ENCODE measurements at places on chromosomes 12 and 14. TPM values are rescaled to one million over a fixed set of nuclear protein-coding genes. Genes with fewer than 3 reads are reported as not detected.

ATL1 gene
- 1.6 TPM for total RNA-seq

C2CD5 gene
- total RNA-seq, result 59.3 TPM

SPTLC2 gene
- 25.9 TPM for total RNA-seq

LALBA gene
- total RNA-seq, result not detected

CMAS gene
- 20.3 TPM for total RNA-seq

CMTM5 gene
- not detected for total RNA-seq

RECQL gene
- total RNA-seq, result 67.8 TPM

CDCA3 gene
- total RNA-seq, result 2.0 TPM

GDF3 gene
- not detected for total RNA-seq

RPGRIP1 gene
- total RNA-seq, result 0.47 TPM

GRCh38 chr14:76876076-76876475 lies 49.9 kb downstream of the LRRC74A start:
- DNase-seq, result no peak
- H3K36me3 ChIP-seq, result no peaks in the 10 kb centered on the region
- H3K4me1 ChIP-seq, result no peaks in the 10 kb centered on the region
- no peak overlapping the region for H3K4me3 ChIP-seq
- H3K27me3 ChIP-seq, result no peaks in the 10 kb centered on the region

DNA sequence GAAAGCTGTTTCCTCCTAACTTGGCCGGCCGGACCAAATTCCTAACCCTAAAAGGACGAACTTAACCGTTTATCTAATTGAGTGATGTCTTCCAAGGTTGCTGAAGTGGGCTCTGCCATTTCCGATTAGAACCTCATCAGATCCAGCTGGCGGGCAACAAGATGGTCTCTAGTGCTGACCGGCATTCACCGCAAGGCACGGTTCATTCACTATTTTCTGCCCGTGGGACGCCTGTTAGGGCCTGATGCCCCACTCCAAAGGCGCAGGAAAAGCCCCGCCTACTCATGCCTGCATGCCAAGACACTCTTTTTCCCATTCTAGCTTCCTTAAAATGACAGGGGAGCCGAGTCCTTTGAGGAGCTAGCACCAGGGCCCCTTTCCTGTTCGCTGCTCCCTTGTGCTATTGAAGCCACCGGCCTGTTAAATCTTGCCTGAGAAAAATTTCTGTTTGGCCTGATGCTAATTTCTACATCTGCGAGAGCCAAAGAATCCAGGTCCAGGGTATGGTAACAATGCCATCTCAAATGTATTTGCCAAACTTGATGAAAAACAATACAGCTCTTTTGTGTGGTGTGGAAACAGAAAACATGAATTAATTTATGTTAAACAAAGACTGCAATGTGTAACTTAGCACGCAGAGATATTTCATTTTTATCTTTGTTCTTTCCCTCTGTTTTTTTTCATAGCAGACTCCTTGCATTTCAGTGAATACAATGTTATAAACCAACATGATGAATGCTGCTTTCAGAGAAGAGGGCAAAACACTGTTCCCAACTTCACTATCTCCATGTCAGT lies 1071.2 kb upstream of the USP15 start:
- H3K4me1 ChIP-seq, result no peaks in the 10 kb centered on the region
- no peak overlapping the region for H3K27ac ChIP-seq
- no peaks in the 10 kb centered on the region for H3K36me3 ChIP-seq
- H3K4me3 ChIP-seq, result no peak overlapping the region
- H3K27me3 ChIP-seq, result no peaks in the 10 kb centered on the region

DNA sequence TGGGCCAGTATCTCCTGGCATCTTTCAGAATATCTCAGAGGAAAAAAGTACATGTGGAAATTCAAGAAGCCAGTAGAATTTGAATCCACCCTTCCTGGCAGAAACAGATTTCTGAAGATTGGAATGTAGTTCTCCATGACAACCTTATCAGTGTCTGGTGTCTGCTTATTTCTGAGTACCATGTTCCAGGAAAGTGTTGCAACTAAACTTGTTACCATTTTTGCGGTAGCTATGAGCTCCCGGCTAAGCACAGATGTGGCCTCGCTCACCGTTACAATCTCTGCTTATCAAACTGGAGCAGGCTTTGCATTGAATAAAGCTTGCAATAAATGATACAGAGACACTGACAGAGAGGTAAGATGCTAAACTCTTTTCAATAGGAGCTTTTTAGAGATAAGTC lies 13.0 kb upstream of the ITPR2 start:
- H3K27me3 ChIP-seq, result no peaks in the 10 kb centered on the region
- no peak overlapping the region for H3K4me3 ChIP-seq
- no peak overlapping the region for H3K27ac ChIP-seq
- no peak for DNase-seq
- no peaks in the 10 kb centered on the region for H3K36me3 ChIP-seq

- H3K36me3 ChIP-seq, result peaks cover 18% of the 10 kb centered on the region
- peaks cover 22% of the 10 kb centered on the region for H3K4me1 ChIP-seq
- no peaks in the 10 kb centered on the region for H3K27me3 ChIP-seq
- no peak for DNase-seq
- H3K4me3 ChIP-seq, result no peak overlapping the region
Observed at GRCh38 chr12:122326586-122326985, 60.3 kb upstream of the VPS33A start.

DNA sequence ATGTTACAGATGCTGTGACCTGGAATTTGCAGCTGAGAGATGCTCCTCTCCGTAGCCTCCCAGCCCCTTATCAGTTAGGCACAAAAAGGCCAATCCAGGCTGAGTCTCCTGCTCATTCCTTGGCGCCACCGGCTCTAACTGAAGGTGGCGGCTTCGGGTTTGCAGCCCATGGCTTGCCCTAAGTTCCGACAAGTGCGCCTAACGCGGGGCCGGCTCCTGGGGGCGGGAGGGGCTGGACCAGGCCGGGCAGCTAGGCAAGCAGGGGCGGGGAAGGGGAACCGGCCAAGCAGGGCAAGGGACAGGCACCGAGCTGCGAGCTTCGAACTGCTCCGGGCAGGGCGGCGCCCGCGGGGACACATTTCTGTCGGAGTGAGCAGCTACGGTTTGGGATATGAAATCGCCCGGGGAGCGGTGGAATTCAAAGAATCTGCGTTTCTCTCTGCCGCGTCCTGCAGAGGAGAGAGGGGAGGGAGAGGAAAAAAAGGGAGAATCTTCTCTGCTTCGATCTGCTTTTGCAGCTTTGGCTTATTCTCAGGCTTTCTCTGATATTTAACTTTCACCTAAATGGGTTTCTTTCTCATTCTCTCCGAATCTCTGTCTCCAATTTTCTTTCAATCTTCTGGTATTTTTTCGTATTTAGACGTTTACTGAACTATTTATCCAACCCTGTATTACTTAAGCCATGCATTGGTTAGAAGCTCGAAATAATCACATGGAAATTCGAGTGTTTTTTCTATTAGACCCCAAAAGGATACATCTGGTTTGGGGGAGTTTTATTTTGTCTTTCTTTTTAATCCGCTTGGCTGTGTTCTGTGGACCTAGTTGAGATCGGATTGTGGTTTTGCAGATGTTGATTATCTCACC lies 1.6 kb upstream of the HOXC12 start:
- no peak overlapping the region for H3K4me3 ChIP-seq
- no peaks in the 10 kb centered on the region for H3K36me3 ChIP-seq
- H3K27ac ChIP-seq, result no peak overlapping the region
- H3K27me3 ChIP-seq, result peaks cover 89% of the 10 kb centered on the region

DNA sequence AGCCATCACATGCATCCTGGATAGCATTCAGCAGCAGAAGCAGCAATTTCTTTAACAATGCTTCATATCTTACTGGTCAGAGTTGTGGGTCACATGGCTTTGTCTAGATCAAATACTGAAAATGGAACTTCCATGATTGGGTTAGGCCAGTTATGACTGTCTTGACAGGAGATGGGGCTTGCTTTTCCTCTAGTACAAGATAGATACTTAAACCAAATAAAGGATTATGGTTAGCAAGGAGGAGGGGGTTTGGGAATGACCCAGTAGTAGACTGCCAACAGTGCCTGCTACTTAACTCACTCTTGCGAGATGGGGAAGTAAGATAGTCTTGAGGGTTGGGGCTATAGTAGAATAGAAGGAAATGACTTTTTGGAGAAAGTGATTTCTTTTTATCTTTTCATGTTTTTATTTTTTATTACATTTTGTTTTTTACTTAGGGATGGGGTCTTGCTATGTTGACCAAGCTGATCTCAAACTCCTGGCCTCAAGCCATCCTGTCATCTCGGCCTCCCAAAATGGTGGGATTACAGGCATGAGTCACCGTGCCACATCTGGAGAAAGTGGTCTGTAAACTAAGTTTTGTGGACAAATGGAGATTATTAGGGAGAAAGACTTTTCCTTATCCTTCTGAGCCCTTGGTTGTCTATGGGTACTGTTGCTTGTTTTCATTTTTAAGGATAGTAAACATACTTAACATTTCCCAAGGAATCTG lies 37.6 kb downstream of the WNK1 start:
- no peak for DNase-seq
- H3K27me3 ChIP-seq, result no peaks in the 10 kb centered on the region
- no peaks in the 10 kb centered on the region for H3K36me3 ChIP-seq
- no peak overlapping the region for H3K4me3 ChIP-seq
- H3K27ac ChIP-seq, result no peak overlapping the region

DNA sequence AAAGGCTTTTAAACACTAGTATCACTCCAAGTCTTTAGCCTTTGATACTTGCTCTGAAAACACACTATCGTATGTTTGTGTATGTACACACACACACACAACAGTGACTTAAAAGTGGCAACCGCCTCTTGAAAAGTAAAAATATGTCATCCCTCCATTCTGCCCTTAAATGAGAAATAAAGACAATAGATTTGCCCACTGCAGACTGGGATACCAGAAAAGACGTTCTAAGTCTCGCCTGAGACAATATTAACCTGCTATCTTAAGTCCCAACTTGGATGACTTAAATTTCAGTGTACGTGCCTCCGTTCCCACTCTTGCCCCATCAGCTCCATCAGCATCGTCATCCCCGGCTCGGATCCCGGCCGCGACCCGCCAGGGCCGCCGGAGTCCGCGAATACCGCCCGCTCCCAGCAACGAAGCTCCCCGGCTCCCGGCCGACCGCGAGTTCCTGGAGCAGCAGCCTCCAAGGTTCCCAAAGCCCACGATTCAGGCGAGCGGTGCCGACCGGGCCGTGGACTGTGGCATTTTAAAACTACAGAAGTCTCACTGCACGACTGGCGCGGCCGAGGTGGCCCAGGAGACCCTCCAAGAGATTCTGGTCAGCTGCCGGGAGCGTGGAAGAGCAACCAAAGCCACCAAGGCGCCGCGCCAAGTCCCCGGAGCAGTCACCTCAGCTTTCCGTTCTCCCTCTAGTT lies 2.8 kb upstream of the ARID2 start:
- H3K36me3 ChIP-seq, result no peaks in the 10 kb centered on the region
- peak; percentile 33 for DNase-seq
- peaks cover 41% of the 10 kb centered on the region for H3K4me1 ChIP-seq
- H3K4me3 ChIP-seq, result peak overlapping the region; percentile 89
- H3K27ac ChIP-seq, result peak overlapping the region; percentile 98

DNA sequence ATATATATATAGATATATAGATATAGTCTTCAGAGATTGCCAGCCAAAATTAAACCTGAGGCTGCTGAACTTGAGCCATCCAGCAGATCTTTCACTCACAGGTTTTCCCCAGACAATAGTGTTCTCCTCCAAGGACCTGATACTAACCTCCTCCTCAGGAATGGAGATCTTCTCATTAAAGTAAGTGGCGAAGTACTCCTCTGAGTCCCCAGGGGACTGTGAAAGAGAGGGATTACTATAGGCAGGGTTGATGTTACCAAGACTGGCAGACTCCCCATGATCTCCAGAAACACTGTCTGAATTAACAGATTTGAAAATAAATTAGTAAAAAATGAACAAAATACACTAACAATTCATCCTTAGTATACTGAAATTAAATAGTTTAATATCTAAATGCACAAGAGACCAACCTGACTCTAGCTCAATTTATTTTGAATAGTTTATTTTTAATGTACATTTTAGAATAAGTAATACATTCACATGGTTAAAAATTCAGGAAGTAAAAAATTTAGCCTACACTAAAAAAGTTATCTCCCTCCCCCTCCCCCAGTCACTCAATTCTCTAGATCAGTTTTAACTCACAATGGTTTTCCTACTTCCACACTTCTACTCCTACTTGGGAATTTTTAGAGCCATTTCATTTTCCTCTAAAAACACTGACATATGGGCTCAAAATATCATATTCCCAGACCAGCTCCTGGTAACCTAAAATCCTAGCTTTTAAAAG lies 17.7 kb downstream of the SLC11A2 start:
- H3K4me3 ChIP-seq, result no peak overlapping the region
- no peak overlapping the region for H3K27ac ChIP-seq
- peaks cover 13% of the 10 kb centered on the region for H3K36me3 ChIP-seq
- peaks cover 26% of the 10 kb centered on the region for H3K4me1 ChIP-seq
- DNase-seq, result no peak

GRCh38 chr12:44640427-44641190 lies 235.5 kb downstream of the NELL2 start:
- no peaks in the 10 kb centered on the region for H3K27me3 ChIP-seq
- no peaks in the 10 kb centered on the region for H3K36me3 ChIP-seq
- H3K27ac ChIP-seq, result no peak overlapping the region
- no peak for DNase-seq
- H3K4me1 ChIP-seq, result no peaks in the 10 kb centered on the region

GRCh38 chr12:124556074-124556466 lies 11.3 kb downstream of the NCOR2 start:
- no peaks in the 10 kb centered on the region for H3K36me3 ChIP-seq
- H3K27me3 ChIP-seq, result no peaks in the 10 kb centered on the region
- H3K4me1 ChIP-seq, result peaks cover 57% of the 10 kb centered on the region

DNA sequence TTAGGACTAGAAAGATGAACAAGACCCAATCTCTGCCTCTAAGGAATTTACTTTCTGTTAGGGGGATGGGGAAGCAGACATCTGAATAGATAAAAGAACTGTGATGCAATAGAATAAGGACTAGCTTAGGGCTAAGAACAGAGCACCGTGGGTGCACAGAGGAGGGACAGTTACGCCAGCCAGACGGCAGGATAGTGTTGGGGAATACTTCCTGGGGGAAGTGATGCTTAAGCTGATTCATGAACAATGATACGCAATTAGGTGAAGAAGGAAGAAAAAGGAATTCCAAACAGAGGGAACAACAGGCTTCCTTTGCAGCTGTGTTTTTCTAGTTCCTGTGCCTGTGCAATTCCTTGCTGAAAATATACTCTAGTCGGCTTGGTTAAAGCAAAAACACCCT lies 501.1 kb downstream of the APAF1 start:
- H3K4me3 ChIP-seq, result no peak overlapping the region
- no peak overlapping the region for H3K27ac ChIP-seq
- no peaks in the 10 kb centered on the region for H3K4me1 ChIP-seq

DNA sequence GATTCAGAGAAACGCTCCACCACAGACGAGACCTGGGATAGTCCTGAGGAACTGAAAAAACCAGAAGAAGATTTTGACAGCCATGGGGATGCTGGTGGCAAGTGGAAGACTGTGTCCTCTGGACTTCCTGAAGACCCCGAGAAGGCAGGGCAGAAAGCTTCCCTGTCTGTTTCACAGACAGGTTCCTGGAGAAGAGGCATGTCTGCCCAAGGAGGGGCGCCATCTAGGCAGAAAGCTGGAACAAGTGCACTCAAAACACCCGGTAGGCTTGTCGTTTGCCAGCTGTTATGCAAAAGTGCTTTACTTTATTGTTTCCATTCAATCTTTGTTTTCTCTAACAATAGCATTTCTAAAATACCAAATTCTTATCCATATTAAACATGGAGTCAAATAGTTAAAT lies 287.3 kb downstream of the NAV3 start:
- H3K4me3 ChIP-seq, result no peak overlapping the region
- no peaks in the 10 kb centered on the region for H3K4me1 ChIP-seq
- no peaks in the 10 kb centered on the region for H3K36me3 ChIP-seq
- H3K27me3 ChIP-seq, result no peaks in the 10 kb centered on the region
- no peak for DNase-seq
- no peak overlapping the region for H3K27ac ChIP-seq

GRCh38 chr14:25132732-25133422 lies 82.9 kb upstream of the STXBP6 start:
- H3K4me3 ChIP-seq, result no peak overlapping the region
- H3K27ac ChIP-seq, result no peak overlapping the region
- peaks cover 4% of the 10 kb centered on the region for H3K4me1 ChIP-seq
- H3K27me3 ChIP-seq, result no peaks in the 10 kb centered on the region
- DNase-seq, result peak; percentile 39
